SK-N-SH (cell line): ENCODE measurements at places on chromosomes 4 and X.

DNA sequence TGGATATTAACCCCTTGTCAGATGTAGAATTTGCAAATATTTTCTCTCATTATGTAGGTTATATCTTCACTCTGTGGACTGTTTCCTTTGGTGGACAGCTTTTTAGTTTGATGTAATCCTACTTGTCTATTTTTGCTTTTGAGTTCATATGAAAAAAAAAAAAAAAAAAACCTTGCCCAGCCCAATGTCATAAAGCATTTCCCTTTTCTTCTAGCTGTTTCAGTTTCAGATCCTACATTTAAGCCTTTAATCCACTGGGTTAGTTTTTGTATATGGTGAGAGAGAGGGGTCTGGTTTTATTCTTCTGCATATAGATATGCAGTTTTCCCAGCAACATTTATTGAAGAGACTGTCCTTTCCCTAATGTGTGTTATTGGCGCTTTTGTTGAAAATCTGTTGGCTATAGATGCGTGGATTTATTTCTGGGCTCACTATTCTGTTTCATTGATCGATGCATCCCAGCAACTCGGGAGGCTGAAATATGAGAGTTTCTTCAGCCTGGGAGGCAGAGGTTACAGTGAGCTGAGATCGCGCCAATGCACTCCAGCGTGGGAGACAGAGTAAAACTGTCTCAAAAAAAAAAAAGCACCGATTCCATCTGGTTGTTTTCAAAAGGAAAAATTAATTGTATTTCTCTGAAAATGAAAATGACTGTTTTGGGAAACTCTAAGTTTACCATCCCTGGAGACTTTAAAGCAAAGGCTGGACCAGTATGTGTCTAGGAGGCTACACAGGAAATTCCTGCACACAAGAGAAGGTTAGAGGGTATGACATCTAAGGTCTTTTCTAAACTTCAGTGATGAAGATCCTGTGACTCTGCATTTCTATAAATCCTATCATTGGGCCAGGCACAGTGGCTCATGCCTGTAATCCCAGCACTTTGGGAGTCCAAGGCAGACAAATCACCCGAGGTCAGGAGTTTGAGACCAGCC is 35.6 kb downstream of the STEEP1 start:
- no peak for DNase-seq

DNA sequence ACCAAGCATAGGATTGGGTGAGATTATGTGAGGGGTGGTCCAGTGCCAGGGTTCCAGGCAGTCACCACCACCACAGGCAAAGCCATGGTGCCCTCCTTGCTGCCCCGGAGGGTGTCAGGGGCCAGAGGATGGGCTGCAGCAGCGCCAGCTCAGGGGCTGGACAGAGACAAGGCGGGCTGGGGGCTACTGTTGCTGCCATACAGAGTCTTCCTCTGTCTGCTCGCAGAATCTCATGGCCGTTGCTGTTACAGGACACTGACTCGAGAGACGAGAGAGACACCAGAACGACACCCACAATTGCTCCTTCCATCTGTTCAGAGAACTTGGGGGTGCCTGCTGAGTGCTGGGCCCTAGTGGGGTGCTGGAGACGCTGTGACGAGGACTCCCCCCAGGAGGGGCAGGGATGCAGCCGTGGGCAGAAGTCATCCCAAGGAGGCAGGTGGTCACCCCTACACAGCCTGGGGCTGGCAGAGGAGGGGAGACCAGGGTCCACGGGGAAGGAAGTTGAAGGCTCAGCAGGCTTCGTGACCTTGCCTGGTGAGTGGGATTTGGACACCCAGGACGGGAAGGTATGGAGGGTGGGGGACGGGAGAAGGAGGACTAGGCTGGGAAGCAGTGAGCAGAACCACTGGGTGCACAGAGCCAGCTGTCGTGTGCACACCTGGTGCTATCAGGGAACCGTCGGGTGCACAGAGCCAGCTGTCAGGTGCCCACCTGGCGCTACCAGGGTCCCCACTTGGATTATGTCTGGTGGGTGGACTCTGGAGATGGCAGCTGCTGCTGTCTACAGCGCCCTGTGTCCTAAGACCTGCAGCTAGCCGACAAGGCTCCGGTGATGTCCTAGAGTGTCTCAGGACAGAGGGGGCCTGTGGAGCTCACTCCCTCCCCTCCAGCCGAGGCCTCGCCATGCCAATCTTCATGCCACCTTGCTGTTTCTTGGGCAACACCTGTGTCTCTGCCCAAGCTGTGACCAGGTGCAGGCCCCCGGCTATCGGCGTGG is 43.9 kb upstream of the HMX1 start:
- DNase-seq, result peak; percentile 10

- DNase-seq, result no peak
Observed at GRCh38 chr4:186081202-186081807, 12.3 kb downstream of the TLR3 start.

- DNase-seq, result no peak
Observed at GRCh38 chrX:125236955-125237354, 82.7 kb upstream of the TEX13C start.

- peak; percentile 10 for DNase-seq
Observed at GRCh38 chr4:38381788-38382187, 282.2 kb upstream of the KLF3 start.

- peak; percentile 63 for DNase-seq
Observed at GRCh38 chrX:130330706-130331105, 9.0 kb upstream of the SLC25A14 start.

GRCh38 chrX:39813631-39814277 is 284.0 kb downstream of the BCOR start:
- peak; percentile 71 for DNase-seq

DNA sequence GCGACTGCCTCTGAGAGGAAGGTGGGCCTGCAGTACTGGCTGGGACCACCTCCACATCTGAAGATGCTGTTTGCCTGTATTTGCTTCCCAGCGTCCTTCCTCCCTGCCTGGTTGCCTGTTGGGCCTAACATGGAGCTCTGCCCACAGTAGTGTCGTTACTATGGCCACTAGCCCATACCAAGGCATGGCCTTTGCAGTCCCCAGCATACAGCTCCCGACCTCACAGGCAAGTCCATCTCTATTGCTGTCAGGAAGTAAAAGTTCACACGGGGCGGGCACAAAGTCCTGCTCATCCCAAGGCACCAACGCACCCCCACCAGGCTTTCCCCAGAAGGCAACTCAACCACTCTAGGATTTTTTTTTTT is 71.6 kb downstream of the MAML3 start:
- peak; percentile 34 for DNase-seq

- no peak for DNase-seq
Observed at GRCh38 chrX:18426004-18426320, 554 bp downstream of the CDKL5 start.

- DNase-seq, result no peak
Observed at GRCh38 chr4:14857981-14858380, 144.3 kb upstream of the CPEB2 start.

GRCh38 chrX:19350941-19351384 is 7.2 kb downstream of the PDHA1 start:
- DNase-seq, result no peak

- DNase-seq, result peak; percentile 39
Observed at GRCh38 chr4:154618708-154619315, 6.4 kb upstream of the FGG start.

DNA sequence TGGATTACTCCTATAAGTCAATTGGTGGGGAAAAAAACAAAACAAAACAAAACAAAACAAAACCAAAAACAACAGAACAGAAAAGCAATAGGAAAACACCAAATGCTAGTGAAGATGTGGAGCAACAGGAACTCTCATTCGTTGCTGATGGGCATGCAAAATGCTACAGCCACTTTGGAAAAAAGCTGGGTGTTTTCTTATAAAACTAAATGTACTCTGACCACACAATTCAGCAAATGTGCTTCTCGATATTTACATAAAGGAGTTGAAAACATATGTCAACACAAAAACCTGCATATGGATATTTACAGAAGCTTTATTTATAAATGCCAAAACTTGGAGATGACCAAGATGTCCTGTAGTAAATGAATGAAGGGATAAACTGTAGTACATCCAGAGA is 703.6 kb upstream of the FAM241A start:
- DNase-seq, result no peak

DNA sequence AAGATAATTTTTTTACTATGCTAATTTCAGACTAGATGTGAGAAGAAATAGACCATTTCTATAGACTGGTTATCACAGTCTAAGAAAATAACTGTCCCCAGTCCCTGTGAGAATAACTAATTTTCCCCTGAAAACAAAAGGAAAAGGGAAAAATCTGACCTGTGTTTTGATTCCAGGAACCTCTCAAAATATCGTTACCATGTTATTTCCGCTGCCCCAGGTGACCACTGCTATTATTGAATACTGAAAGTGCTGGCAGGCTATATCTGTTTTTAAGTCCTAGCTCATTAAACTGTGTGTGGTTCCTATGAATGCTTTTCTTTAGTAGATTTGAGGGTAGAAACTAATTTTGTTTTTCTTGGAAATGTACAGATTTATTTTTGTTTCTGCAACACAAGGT is 83.6 kb downstream of the GAB1 start:
- DNase-seq, result no peak

GRCh38 chr4:53010318-53010717 is 148.2 kb downstream of the RASL11B start:
- DNase-seq, result no peak

DNA sequence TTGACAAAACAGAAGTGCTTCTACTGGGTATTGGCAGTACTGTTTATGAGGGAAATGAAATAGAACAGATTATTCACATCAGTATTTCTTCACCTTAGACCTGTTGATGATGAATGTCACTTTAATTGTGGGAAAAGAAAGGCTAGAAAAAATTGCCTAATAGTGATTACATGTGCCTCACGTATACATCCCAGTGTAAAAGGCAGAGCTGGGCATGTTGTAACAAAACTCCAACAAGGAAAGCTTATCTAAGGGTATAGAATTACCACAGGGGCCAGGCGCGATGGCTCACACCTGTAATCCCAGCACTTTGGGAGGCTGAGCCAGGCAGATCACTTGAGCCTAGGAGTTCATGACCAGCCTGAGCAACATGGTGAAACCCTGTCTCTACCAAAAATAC is 4.2 kb downstream of the PGM2 start:
- DNase-seq, result no peak

DNA sequence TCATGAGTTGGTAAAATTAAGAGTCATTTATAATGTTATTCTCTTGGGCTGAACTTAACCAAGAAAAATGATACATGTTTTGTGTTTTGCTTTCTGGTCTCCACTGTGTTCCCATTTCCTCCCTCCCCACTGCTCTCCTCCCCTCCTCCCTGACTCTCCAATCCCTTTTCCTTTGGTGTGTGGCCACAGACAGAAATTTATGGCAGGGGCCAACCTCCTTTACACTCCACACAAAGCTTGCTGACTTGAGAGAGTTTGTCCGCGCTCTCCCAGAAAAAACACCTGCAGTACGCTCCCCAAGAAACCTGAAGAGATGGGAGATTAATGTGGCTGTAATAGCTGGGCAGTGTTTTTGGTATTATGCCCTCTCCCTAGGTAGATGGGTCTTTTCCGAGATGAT is 88.9 kb downstream of the ALPK1 start:
- no peak for DNase-seq

- DNase-seq, result no peak
Observed at GRCh38 chr4:169098054-169098497, 88.0 kb upstream of the CBR4 start.

DNA sequence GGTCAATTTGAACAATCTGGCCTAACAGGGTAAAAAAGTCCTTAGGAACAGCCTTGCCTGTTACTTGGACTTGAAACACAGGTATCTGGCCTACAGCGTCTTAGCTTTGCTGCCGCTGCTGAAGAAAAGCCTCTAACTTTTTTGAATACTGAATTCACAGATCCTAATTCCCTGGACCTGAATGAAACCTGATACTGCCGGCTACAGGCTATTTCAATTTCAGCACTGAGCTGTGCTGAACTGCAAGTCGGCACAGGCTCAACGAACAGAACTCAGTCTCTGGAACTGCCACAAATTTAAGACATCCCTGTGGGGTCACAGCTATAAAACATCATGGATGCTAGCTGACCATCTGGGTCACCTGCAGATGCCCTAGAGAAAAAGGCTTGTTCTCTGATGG is 7.2 kb downstream of the NR0B1 start:
- no peak for DNase-seq

DNA sequence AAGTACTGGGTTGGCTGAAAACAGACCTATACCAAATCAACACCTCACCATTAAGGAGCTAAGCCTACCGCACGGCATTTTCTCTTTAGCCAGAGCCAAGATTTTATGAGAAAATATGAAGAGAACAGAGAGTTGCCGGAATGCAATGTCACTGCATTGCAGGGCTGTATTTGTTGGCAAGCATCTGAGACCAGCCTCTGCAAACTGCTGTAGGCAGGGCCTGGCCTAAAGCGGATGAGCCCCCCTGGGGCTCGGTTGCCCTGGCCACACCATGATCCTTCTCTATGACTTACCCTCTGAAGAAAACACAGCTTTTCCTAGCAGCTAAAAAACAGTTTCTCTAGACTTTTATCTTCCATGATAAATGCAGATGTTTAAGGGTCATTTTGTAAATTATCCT is 120.5 kb upstream of the SORBS2 start:
- DNase-seq, result no peak

DNA sequence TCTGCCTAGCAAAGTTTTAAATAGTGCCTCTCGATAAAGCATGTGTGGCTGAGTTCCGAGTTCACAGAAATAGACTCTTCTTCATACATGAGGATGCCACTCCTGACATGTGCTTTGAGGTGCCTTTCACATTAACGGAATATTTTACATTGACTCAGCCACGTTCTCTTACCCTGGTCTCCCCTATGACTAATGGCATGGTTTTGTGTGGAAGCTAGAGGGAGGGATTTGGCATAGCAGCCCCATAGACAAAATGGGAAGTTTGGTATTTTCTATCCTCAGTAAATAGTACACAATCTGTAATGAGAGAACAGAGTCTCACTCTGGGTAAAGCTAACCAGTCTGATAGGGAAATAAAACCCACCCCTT is 68.9 kb downstream of the PCDH19 start:
- no peak for DNase-seq

DNA sequence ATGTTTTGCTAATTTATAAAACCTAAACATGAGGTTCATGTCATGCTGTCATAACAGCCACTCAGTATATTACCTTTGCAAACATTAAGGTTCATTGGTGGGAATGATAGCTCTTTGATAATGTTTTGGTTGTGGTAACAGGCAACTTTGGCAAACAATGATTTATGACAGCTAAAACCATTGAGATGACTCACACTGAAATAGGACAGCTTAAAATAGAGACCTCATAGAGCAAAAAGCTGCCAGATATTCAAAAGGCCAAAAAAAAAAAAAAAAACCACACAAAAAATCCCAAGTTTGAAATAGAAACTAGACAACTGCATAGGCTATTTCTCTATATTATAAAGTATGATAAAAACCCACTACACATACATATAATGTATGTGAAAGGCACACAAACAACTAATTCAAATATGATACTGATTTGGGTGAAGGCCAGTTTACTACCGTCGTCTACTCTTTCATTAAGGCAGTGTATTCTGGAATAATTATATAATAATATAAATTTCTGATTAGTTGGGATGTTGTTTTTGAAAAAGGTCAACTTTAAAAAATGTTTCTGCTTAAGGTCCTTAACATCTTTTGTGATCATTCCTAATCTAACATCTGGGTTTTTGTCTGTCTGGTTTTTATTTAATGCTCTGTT is 646.0 kb upstream of the PITX2 start:
- no peak for DNase-seq

GRCh38 chr4:184265546-184266351 is 48.1 kb upstream of the ENPP6 start:
- no peak for DNase-seq

GRCh38 chr4:150045410-150045809 is 32.8 kb upstream of the DCLK2 start:
- peak; percentile 8 for DNase-seq
